ENCODE measurements at places on chromosomes 4 and X.
A peak's percentile ranks its signal among the peaks of the same experiment; 100 is the strongest.

DNA sequence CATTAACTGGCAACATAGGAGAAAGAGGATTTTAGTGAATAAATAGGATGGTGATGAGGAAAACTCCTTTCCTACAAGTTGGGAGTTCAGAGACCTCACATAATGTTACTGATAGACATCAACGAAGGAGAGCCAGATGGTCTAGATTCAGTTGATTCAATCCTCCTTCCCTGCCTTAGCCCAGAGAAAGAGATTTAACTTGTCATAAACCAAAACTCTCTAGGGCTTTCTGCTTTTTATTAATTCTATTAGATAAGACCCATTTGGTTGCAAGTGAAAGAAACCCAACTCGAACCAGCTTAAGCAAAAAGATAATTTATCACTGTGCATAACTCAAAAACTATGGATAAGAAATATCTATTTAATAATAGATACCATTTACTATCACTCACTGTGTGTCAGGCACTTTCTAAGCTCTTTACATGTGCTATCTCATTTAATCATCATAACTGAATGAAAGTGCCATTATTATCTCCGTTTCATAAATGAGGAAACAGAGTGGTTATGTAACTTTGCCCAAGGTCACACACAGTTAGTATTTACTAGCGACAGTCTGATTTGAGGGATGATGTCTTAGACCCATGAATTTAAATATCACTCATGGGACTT is 4.3 kb upstream of the UNC5C start:
- DNase-seq: no peak

DNA sequence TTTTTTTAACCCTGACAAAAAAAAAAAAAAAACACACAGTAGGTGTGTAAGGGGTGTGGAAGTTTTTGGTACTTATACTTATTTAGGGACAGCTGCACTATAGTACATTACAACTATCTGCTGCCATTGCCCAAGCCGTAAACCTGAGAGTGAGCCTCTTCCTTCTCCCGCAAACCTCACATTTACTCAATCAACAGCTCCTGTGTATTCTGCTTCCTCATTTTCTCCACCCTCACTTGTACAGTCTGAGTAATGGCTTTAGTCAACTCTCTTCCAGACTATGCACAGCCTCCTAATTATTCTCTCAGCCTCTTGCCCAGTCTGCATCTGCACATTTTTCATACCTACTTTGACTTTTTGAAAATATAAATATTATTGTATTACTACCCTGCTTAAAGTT is 362.0 kb downstream of the ADAM29 start:
- DNase-seq: no peak

DNA sequence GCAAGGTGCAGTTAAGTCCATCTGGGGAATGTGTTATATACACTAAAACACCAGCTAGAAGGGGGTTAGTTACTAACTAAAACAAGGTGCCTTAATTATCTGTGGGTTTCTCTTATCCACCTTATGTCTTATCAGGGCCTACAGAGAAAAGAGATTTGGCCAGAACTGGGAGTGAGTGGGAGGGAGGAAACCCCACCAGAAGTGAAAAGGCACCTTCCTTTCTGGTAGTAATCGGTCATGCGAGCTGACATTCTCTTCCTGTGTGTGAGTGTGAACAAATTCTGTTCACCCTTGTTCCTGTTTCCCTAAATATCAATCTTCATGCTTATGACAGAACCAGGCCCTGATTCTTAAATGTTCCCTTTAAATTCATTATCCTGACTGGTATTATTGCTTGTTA is 43.5 kb downstream of the SRPX2 start:
- no peak for DNase-seq

DNA sequence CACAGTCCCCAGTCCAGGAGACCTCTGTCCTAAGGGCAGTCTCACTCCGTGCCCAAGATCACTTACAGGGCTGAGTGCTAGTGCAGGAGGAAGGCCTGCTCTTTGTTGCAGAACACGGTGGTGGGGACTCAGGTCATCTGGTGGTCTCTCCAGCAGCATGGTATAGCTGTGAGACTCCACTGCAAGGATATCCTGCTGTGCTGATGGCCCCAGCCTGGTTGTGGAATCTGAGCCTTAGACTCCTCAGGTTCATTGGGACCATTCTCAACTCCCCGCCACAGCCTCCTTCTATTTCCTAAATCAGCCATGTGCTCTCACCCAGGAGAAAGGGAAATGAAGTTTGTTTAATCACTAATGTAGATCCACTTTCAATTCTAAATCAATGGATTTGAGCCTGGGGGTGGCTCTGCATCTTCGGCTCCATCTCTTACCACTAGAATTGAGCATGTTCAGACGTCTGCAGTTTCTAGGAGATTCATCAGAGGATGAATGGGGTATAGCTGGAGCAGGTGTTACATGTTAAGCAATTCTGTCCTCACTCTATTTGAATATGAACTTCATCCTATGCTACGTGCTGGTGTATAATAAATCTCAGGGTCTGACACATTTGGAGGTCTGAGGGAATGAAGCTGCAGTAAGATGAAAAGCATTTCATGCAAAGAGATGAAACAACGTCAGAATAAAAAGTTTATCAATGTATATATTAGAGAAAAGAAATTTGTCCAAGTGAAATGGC is 189.2 kb downstream of the MGST2 start:
- DNase-seq: no peak

GRCh38 chrX:115419069-115419468 is 129.6 kb downstream of the LUZP4 start:
- DNase-seq: no peak

- peak; percentile 2 for DNase-seq
Measured at GRCh38 chrX:80432863-80433262, 12.6 kb downstream of the TENT5D start.

GRCh38 chr4:101696276-101697010 is 94.1 kb upstream of the BANK1 start:
- DNase-seq: no peak

GRCh38 chr4:20386906-20387305 is 135.2 kb downstream of the SLIT2 start:
- no peak for DNase-seq

Data from thoracic aorta (tissue), 2 donors.